ENCODE measurements at places on chromosomes 1 and 21.
A peak's percentile ranks its signal among the peaks of the same experiment; 100 is the strongest.

GRCh38 chr1:110672001-110672752, 2.6 kb downstream of the KCNA3 start:
- peak; percentile 60 for DNase-seq

- DNase-seq, result no peak
These were observed 30.9 kb upstream of the ALPL start for GRCh38 chr1:21478356-21478755.

DNA sequence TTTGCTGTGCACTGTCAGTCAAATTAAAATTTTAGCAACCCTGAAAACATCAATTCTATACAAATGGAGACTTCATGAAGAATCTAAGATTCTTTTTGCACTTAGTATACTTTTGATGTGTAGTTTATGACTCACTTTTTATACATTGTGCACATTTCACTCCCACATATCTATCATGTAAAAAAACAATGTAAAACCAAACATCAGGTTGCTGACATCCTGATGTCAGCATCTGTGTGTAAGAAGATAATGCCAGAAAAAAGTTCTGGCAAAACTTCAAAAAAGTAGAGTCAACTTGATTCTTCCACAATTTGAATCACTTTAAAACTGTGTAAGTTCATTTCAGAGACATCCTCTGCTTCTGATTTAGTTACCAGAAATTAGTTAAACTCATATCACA, 115.7 kb downstream of the CENPF start:
- DNase-seq, result no peak

- DNase-seq, result no peak
These were observed 10.4 kb upstream of the RHBG start for GRCh38 chr1:156358641-156359040.

GRCh38 chr1:198919667-198920398, 281.0 kb downstream of the PTPRC start:
- DNase-seq, result no peak

DNA sequence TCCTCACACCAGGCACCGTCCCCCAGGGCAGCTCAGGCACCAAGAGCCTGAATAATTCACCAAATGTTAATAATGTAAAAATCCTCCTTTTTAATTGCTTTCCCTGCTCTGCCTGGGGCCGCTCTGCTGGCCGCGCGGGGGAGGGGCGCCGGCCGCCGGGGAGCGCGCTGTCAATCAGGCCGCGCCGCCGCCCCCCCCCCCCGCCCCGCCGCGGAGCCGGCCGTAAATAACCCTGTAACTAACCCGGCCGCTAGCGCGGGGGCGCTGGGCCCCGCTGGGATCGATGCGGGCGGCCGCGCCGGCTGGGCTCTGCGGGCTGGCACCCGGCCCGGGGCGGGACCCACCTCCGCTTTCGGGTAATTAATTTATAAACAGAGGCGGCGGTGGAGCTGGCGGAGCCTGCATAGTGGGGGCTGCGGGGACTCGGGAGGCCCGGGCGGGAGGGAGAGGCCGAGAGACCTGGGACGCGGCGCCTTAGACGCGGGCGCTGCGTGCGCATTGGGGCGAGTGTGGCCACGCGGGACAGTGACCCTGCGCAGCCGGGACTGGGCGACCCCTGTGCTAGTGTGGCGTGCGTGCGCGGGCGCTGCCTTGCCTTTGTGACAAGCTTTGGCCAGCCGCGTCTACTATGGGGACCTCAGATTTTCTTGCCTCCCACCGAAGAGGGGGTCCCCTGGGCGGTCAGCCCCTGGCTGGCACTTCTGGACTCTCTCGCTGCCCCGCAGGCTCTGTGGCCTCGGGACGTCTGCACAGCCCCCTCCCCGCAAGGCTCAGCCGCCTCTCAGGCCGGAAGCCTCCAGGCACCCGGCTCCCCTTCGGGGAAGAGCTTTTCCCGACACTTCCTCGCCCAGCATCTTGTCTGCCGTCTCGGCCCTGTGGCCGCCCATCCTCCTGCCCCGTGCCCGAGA, 16.6 kb downstream of the SAMD11 start:
- DNase-seq, result no peak

- DNase-seq, result no peak
These were observed 54.3 kb upstream of the SH3GLB1 start for GRCh38 chr1:86650065-86650464.

GRCh38 chr1:24125456-24125855, 13.5 kb upstream of the MYOM3 start:
- no peak for DNase-seq

DNA sequence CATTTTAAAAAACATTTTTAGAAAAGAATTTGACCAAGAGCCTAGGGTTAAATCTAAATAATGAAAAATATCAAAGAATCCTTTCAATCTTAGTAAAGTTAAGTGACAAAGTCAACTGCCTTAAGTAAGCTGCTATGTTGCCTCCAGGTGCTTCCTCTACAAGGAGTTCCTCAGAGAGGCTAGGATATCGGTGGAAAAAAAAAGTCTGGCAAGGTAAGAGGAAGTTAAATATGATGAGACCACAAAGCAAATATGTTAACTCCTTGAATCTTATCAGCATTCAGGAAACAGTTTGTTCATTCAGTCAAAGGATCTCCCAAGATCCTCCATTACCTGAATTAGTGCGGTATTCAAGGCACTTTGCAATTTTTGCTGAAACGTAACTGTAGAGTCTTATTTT, 563.5 kb downstream of the PTPRC start:
- no peak for DNase-seq

GRCh38 chr1:218705391-218705790, 360.3 kb downstream of the TGFB2 start:
- DNase-seq, result no peak

GRCh38 chr1:91864017-91864700, 21.8 kb downstream of the TGFBR3 start:
- no peak for DNase-seq

DNA sequence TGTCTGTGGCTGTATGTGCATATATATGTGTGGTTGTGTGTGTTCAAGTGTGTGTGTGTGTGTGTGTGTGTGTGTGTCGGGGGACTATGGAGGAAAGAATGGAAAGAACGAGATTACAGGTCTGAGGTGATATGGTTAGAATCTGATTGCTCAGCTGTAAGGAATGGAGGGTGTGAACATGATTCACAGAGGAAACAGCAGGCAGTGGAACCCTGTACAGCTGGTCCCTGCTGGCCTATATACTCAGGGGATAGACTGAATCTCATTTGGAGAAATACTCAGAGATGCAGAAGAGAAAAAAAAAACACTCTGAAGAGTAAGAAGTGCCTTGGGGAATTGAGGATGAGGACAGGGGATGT, 180.1 kb upstream of the ESRRG start:
- DNase-seq, result no peak

- no peak for DNase-seq
These were observed 4.3 kb downstream of the ADAMTS1 start for GRCh38 chr21:26840912-26841311.

DNA sequence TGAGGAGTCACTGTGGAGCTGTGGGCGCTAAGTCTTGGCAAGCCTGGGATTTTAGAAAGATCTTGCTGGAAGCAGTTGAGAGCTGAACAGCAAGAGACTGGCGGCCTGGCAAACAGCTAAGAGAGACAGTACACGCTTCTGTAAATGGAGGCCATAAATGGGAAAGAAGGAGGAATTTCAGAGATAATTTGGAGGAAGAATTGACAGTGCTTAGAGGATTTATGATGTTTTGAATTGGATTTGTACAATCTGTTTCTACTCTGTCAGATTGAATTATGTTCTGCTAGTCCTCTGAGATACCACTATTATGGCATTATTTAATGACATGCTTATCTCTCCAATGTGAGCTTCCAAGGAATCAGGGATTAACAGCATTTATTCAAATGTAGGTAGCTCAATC, 50.1 kb downstream of the ABCA4 start:
- DNase-seq, result no peak

- DNase-seq, result no peak
These were observed 54.9 kb downstream of the NVL start for GRCh38 chr1:224274970-224275626.

GRCh38 chr1:29356663-29357062, 120.3 kb downstream of the PTPRU start:
- no peak for DNase-seq

DNA sequence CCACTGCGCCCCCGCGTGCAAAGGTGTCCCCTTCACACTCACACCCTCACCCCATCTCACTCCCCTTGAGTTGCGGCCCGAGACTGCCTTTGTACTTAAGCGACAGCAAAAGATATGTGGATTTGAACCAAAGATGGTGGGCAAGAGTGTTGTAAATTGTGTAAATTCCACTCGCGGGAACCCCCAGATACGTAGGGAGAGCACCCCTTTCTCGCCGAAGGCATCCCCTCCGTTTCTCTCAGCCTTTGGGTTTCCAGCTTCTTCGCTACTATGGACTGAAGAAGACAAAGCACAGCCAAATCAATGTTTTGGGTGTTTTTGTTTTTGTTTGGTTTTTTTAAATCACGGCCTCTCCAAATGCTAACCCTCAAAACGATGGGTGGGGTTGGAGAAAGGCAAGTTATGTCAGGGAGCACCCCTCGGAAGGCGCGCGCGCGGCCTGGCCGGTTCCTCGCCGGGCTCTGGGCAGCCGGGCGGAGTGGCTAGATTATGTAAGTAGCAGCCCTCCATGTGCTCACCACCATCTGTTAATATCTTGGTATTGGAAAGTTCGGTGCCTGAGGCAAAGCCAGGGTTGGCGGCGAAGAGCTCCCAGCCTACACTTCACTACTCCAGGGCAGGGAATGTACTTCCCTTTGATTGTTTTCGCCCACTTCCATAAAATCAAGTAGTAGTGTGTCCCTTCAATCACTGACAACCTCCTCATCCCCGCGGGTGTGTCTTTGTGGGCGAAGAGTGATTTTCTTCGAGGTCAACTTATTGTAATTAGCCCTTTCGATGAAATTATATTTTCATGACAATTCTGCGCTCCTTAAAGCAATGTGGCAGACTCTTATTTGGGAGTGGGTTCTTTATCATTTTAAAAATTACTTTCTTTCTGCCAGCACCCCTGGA, 4.0 kb upstream of the PROX1 start:
- DNase-seq, result no peak

- DNase-seq, result no peak
These were observed 132.5 kb upstream of the ZNF648 start for GRCh38 chr1:182193908-182194550.

GRCh38 chr1:86464819-86465218, 3.9 kb upstream of the CLCA1 start:
- DNase-seq, result no peak

- DNase-seq, result no peak
These were observed 10.8 kb upstream of the CACYBP start for GRCh38 chr1:174988986-174989385.

- no peak for DNase-seq
These were observed 27.6 kb upstream of the ZNF697 start for GRCh38 chr1:119675349-119676345.

DNA sequence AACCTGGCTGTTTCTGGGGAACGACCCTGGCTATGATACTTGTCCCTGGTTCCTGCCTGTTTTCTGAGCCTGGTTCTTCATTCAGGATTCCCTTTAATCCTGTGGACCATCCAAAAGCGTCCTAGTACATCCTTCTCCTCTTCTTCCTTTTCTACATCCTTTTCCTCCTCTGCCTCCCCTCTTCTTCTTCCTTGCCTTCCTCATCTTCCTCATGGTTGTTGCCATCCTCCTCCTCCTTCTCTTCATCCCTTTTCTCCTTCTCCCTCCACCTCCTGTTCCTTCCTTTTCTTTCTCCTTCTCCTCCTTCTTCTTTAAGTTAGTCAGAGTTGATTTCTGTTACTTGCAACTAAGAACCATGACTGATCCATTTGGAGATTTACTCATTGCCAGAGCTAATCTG, 197.8 kb downstream of the FOXD2 start:
- no peak for DNase-seq

- no peak for DNase-seq
These were observed 25.9 kb downstream of the IVNS1ABP start for GRCh38 chr1:185291159-185291558.

- no peak for DNase-seq
These were observed at the start of gene BCAN for GRCh38 chr1:156641761-156642264. Gene BCAN, plus strand, starts transcription at chr1:156642117. Its CDS starts 3,938 bp downstream, at chr1:156646055.

DNA sequence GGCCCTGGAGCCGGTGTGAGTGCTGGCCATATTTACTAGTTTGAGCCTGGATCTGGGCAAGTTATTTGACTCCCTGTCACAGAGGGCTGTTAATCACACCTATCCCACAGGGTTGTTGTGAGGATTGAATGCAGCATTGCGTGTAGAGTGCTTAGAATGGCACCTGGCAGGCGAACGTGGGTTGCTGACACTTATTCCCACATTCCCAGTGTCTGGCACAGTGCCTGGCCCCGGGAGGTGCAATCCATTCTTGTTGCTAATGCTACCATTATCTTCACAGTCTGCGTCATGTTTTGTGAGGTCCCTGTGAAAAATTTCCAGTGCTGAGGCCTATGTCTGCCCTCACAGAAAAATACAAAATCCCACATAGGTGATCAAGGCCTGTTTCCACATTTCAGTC, 66.1 kb downstream of the CD2 start:
- DNase-seq, result no peak

DNA sequence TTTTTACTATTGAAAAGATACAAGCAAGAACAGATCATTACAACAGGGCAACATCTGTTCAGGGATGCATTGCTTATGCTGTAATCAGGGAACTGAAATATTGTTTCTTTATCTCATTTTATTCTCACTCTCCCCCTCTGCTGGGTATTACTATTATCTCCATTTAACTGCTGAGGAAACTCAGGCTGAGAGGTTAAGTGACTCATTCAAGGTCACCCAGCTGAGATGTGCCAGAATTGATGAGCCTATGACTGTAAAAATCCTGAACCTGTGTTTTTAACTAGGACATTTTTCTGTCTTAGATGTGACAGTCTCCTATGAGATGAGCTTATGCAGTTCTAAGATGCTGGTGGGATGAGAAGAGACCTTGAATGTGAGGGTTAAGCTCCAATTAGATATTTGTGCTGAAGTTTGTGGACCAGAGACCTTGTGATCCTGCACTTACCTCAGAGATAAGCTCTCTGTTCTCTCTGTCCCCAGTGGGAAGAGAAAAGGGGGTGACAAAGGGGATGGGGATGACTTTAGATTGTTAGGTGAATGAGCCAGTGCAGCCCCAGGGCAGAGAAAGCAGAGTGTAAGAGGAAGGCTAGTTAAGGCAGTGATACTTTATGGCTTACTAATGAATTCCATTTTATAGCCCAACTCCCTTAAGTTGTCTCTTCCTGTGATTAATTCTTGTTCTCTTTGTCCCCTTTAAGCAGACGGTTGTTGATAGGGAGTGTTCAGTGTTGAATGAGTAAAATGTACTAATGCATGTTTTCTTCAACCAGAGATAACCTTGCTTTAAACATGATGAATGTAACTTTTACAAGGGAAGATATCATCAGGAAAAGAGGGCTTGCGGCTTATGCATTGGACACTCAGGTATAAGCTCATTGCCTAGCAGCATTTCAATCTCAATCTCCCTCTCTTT, 111.4 kb downstream of the HLX start:
- DNase-seq, result no peak

GRCh38 chr1:78068681-78069283, 23.0 kb downstream of the GIPC2 start:
- DNase-seq, result no peak

All from stimulated activated CD8-positive, alpha-beta memory T cell treated with anti-CD3 and anti-CD28 coated beads, Interleukin-7, amount 100 ng/mL, for 1 hour (primary cell).